CMK (cell line): ENCODE measurements at places on chromosomes 12 and 14.

- DNase-seq = no peak
These were observed 54.0 kb upstream of the ATP2B1 start for GRCh38 chr12:89762498-89763170.

- no peak for DNase-seq
These were observed 125.4 kb downstream of the TMX1 start for GRCh38 chr14:51365241-51365965.

DNA sequence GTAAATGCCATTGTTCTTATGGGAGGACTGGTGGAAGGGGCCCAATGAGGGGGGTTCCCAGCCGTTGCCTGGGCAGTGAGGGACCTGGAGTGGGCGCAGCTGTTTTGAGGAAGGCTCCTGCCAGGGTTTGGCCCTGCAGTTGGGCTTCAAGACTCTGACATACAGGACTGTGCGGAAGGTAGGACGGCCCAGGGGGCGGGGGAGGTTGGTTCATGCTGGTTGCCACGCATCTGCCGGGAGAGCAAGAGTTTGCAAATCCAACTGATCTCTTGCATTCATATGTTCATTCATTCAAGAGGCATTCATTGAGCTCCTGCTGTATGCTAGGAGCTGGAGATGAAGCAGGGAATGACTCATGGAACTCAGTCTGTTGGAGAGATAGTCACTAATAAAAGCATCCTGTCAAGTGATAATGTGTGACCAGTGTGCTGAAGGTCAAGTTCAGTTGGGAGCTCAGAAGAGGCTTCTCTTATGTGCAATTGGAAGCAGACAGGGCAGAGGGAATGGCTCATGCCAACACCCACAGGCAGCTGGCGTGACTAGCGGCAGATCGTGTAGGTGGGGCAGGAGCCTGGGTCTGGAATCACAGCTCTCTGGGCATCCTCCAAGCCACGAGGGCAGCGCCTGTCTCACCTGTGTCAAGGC, 7.8 kb downstream of the SH2B3 start:
- DNase-seq = no peak

GRCh38 chr12:70920891-70921290, 353 bp upstream of the PTPRR start:
- no peak for DNase-seq

DNA sequence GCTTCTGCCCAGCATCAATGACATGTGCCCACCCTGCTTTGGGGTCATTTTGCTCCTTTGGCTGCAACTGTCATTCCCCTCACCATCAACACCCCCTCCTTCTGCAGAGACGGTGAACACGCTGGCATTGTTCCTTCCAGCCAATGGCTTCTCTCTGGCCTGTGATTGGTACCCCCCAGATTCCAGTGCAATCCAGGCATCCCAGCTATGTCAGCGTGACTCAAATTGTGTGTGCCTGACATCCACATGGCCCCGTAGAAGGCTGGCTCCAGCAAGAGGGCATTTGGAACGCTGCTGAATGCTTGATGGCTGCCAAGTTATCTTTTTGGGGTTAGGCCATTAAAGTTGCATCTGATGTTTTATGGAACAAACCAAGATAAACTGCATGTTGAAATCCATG, 21.0 kb upstream of the CCND2 start:
- no peak for DNase-seq

GRCh38 chr14:95444132-95445129, 72.0 kb downstream of the SYNE3 start:
- no peak for DNase-seq

GRCh38 chr12:94702696-94703095, 52.3 kb upstream of the TMCC3 start:
- DNase-seq = no peak

- DNase-seq = no peak
These were observed 412.6 kb downstream of the MDGA2 start for GRCh38 chr14:47262801-47263200.

DNA sequence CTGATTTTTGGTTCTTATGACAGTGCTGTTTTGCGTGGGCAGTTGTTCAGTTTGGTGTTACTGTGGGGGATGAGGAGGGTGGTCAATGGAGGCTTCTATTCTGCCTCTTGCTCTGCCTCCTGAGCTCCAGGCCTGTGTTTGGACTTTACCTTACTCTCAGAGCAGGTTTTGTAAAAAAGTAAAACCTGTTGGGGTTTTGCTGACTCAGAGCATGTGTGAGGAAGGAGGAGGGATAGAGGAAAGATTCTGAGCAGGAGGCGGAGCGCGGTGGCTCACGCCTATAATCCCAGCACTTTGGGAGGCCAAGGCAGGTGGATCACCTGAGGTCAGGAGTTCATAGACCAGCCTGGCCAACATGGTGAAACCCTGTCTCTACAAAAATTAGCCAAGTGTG, 6.7 kb downstream of the A2ML1 start:
- DNase-seq = no peak

DNA sequence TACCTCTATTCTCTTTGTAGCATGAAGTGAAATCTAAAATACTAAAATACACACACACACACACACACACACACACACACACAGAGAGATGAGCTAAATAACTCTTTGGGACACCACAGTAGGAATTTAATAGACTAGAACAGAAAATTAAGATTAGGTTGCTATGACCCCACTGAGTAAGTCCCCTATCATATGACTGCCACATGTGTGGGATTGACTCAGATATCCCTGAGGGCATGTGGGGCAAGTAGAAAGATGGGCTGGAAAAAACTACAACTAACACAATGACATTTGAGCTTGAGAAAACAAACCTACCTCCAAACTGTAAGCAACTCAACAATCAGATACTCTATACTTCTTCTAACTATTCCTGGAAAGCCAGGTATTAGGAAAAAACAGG, 27.0 kb downstream of the SLC25A21 start:
- DNase-seq = no peak

GRCh38 chr14:76782885-76783566, 21.8 kb downstream of the VASH1 start:
- no peak for DNase-seq

DNA sequence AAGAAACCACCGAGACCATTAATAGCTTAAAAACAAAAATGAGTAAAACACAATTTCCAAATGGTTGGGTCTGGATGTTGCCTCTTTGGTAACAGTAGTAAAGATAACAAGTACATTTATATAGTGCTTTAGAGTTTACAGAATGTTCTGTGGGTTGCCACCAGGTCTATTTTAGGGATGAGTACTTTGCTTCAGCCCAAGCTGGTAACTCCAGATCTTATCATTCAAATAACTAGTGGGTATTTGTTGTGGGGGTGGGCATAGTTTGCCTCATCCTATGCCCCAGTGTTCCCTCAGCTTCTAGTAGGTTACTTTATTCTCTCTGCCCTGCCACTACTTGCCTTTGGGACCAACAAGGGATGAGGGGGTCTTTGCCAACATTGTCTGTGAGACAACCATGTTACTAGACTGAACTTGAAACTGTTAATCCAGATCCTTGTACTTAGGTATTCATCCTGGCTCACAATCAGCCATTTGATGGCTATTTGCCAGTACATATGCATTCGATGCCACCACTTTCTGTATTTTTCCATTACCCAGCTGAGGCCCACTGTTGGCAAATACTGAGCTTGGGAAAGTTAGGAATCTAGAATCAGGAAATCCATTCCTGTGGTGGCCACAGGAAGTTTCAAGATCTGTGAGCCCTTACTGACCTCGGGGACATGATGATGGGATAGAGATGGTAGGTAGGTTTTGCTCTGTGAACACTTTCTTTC, 17.6 kb upstream of the AKAP6 start:
- no peak for DNase-seq

DNA sequence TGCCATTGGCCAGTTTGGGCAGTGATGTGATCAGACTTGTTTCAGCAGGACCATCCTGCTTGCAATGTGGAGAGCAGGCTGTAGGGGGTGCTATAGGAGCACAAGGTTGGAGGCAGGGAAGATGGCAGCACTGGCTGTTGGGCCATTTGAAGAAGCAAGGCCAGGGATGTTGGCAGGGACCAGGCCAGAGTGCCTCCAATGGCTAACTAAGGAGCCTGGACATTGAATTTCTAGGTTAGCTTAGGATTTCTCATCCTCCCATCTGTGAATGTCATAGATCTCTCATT, 23.5 kb downstream of the FGF23 start:
- peak; percentile 22 for DNase-seq

DNA sequence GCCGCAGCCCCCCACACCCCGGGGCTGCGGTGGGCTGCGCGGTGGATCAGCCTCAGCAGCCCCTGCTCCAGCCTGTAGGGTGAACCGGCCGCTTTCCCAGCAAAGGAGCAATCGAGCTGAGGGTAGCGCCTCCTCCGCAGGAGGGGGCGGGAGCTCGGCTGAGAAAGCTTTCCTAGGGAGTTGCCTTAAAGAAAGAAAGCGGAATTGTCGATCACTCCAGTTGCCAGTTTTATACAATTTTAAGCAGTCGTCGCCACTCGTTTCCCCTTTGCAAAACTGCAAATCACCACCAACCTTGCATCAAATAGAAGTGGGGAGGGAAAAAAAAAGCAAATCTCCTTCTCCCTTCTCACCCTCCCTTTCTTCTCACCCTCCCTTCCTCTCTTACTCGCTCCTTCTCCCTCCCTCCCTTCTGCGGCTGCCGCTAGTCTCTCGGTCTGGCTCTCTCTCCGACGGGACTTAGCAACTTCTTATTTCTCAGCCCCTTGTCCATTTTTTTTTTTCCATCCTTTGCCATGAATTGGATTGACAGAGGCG, at the start of gene PDE3A:
PDE3A (plus strand) TSS at position 424 of the 537 bp plus-strand sequence. CDS start 748 bp downstream, outside the sequence.
- DNase-seq = peak; percentile 33

GRCh38 chr14:96538097-96538989, 36.2 kb downstream of the PAPOLA start:
- DNase-seq = no peak

DNA sequence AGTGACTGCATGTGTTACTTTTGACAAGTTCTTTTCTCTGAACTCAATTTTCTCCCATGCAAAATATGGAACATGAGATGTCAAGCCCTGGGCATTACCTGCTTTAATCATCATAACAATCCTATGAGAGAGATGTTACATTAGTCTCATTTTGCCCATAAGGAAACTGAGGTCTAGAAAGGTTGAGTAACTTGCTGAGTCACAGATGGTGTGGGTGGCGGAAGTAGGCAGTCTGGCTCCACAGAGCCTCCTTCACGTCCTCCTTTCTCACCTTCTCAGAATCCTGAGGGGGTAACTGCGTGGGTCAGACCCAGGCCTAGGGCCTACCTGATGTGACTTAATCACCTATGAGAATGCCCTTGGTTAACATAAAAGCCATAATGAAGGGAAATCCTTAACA, 50.7 kb downstream of the TMTC1 start:
- no peak for DNase-seq

GRCh38 chr14:100296106-100296651, 10.1 kb downstream of the SLC25A29 start:
- DNase-seq = no peak

DNA sequence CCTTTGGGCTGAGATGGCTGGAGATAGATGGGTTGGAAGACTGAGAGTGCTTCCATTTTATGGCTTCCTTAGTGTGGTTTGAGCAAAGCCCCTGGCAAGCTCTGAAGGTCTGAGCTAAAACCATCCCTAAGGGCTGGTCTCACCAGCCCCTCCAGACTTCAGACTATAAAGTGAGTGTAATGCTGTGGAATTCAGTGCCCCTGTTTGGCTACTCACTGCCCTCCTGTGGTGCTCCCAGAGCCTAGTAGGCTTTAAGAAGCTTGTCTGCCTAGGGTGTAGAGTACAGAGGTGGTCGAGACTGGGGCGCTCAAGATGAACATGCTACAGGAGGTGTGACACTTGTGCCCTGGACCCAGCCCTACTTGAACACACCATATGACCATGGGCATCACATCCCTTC, 246.7 kb upstream of the FKBP4 start:
- no peak for DNase-seq

- no peak for DNase-seq
These were observed 71.7 kb downstream of the SLC2A13 start for GRCh38 chr12:40034156-40034555.

GRCh38 chr14:37972941-37973887, 234.5 kb upstream of the SSTR1 start:
- no peak for DNase-seq

- DNase-seq = peak; percentile 8
These were observed 5.6 kb upstream of the C14orf180 start for GRCh38 chr14:104573930-104574329.

DNA sequence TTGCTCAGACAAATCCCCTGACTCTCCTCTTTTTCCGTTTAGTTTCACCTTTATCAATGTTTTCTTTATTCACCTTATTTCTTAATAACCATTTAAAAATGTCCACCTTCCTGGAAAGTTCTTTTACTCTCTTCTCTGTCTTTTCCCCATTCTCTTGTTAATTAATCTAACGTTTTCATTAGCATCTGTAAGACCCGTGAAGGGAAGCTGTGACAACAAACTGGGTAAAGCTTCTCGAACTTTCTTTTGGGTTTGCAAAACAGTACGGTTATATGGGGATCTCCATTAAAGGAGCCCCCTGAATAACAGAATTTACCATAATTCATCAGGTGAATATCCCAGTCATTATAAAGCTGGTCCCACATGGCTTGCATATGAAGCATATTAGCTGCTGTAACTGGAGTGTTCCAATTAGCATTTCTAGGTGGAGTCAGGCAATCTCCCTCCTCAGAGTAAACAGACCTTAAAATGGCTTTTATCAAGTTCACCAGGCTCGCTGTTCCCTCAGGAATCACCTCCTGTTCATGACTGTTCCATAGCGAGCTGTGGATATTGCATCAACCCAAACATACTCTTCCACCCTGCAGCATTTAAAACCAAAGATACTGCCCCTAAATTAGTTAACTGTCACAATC, 42.4 kb downstream of the TMEM30B start:
- no peak for DNase-seq

GRCh38 chr14:59278111-59278510, 89.6 kb downstream of the DAAM1 start:
- DNase-seq = no peak

DNA sequence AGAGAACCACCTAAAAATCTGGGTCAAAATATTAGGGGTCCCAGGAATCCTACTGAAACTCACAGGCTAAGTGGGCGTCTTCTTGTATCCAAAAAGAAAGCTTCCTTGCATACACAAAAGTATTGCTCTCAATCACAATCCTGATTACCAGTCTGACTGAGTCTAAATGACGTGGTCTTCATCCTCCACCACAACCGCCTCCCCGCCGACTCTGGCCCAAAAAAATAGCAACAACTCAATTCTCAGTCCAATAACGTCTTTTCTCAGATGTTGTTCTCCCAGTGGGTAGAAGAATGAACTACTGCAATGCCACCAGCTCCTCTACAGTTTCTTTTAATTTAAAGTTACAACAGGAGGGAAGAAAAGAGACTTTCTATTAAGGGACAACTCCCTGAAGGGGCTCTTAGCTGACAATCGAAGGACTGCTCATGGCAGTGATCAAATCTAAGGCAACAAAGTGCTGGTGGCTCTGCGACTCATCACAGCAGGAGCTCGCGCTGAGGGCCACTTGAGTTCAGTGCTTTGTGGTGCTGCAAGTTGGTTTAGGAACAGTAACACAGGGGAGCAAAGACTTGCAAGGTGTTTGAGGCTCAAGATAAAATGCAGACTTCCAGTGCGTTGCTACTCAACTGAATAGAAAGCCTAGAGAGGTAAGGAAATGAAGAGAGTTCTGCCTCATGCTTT, 394.1 kb downstream of the BCAT1 start:
- DNase-seq = no peak

DNA sequence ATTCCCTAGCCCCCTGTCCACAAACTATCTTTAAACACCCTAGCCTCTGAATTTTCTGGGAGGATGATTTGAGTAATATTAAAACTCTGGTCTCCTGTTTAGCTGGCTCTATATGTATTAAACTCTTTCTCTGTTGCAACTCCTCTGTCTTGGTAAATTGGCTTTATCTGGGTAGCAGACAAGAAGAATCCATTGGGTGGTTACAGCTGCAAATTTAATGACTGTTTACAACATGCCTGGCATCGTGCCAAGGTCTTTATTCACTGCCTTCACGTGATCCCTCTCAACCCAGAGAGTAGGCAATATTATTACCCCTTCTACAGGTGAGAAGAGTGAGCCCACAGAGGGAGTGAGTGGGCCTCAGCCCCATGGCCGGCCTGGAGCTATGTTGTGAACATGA, 77.8 kb upstream of the MYL2 start:
- DNase-seq = no peak
